ENCODE measurements at places on chromosomes 1 and 21.

DNA sequence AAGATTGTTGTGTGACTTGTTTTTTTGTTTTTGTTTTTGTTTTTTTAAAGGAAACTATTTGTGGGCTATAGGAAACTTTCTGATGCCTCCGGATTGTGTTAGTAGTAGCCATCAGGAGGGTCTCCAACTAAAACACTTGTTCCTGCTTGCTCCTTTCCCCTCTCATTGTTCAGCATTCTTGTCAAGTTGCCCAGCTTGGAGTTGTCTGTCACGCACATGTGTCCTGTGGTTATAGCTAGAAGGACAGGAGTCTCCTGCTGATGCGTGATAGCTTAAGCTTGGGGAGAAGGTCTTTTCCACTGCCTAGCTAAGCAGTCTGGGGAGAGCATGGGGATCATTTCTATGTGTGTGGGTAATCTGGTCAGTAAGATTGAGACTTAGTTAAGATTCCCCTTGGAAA lies 3.2 kb upstream of the LYPLA2 start:
- no peak for DNase-seq

DNA sequence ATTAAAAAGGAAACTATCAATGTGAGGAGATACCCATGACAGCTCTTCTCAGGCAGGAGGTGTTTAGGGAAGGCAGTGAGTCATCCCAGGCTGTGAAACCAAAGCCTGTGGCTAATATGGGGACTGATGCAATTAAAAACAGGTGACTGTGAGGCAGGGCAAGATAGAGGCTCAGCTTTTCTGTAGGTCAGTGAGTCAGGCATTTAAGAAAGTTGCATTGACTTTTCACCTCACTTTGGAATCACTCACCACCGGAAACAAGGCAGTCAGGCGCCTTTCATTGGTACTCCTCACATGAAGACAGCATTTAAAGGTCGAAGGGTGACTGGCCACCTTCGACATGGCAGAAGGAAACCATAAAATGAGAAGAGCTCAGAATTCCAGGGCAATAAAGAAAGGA lies 54.5 kb downstream of the PAPPA2 start:
- DNase-seq, result no peak

GRCh38 chr1:11432526-11432925 lies 46.4 kb upstream of the DISP3 start:
- DNase-seq, result no peak

- no peak for DNase-seq
These were observed 19.9 kb upstream of the HMGCL start for GRCh38 chr1:23845163-23845562.

- DNase-seq, result no peak
These were observed 5.8 kb downstream of the ANXA9 start for GRCh38 chr1:150987924-150988323.

DNA sequence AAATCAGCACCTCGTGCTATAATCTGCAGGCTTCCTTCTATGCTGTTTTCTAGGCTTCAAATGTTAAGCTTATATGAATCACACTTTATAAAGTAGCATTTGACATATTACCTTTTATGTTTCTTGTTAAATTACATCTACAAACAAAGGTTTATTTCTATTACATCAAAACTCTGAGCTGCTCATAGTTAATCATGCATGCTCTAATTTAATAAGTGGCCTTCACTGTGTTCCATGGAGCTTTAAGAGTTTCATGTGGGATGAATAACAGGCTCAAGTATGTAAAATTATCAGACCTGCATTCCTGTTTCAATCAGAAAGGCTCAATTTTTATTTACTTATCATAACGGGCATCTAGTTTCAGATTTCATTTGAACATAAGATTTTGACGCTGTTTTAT lies 13.0 kb downstream of the SLC19A2 start:
- DNase-seq, result no peak

DNA sequence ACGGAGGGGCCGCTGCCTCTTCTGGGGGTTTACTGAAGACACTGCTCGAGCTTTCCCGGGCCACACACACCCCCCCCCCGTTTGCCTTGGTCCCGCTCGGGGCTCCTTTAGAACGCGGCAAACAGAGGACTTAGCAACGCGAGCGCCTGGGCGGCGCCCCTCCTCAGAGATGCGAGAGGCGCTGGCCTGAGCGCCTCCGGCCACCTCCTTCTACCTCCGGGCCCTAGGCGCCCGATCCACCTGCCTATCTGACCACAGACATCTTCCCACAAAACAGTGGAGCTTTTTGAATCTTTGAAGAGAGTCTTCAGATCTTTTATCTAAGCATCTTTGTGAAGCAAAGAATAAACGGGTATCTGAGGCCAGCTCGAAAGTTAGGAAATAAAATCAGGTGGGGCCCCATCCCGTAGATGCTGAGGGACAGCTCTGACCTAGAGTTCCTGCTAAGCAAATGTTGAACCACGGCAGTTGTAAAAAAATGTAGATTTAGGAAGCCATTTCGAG lies 436 bp upstream of the TTLL7 start:
- DNase-seq, result peak; percentile 11

DNA sequence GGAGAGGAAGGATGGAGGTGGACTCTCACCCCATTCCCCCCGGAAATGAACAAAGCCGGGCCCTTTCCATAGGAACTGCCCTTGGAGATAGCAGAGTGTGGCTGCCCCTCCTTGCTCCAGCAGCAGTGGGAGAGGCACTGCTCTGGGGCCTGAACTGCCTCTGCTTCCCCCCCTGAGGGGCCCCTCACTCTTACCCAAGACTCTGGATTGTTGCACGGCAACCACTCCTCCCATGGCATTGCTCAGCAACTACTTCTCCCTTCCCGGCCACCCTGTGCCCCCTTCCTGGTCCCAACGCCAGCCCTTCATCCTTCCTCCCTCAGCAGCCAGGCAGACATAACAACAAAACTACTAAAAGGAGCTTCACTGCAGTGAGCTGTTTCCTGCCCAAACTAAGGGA lies 3.0 kb upstream of the ACKR1 start:
- DNase-seq, result no peak

DNA sequence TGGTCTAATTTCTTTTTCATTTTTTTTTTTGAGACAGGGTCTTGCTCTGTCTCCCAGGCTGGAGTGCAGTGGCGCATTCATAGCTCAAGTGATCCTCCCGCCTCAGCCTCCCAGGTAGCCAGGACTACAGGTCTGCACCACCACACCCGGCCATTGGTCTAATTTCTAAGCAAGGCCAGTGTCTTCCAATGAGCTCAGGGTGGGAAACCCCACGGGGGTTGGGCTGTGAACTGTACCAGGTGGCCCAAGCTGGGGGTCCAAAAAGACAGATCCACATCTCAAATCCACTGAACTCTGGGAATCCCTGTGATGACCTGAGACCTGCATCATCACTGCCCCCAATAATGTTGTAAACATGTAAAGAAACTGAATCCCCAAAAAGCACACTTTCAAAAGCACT lies 79.5 kb downstream of the BCAR3 start:
- DNase-seq, result no peak

DNA sequence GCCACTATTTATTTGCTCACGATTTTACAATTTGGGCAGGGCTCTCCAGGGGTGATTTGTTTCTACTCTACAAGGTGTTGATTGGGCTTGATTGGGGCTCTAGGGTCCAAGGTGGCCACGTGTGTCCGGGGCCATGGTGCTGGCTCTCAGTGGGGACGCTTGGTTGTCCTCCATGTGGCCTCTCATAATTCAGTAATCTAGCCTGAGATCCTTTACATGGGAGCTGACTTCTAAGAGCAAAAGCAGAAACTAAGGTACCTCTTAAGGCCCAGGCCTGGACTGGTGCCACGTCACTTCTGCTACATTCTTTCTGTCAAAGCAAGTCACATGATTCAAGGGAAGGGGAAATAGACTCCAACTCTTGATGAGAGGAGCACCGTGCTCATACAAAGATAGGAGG lies 8.1 kb upstream of the PSRC1 start:
- no peak for DNase-seq

DNA sequence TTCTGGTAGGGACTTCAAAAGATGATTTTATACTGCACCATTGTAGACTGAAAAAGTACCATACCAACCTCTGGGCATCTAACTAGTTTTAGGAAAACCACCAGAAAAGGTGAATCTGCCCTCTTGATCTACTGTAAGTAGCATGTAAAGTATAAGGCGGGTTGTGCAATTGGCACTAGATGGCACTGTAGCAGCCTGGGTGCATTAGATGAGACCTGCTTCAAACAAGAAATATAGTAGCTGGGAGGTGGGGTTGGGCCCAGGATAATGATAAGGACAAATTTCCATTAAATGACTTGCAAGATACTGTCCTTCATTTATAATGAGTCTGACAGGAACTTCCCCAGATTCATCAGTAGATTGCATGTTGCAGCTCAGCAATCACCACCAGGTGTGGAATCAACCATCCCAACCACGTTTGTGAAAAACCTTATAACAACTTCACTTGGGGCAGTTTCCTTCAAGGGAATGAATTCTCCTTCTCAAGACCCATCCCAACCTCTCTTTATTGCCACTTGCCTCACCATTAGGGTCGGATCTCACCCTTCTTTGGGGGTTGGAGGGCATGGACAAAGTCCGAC lies 37.3 kb upstream of the IL10 start:
- DNase-seq, result no peak

DNA sequence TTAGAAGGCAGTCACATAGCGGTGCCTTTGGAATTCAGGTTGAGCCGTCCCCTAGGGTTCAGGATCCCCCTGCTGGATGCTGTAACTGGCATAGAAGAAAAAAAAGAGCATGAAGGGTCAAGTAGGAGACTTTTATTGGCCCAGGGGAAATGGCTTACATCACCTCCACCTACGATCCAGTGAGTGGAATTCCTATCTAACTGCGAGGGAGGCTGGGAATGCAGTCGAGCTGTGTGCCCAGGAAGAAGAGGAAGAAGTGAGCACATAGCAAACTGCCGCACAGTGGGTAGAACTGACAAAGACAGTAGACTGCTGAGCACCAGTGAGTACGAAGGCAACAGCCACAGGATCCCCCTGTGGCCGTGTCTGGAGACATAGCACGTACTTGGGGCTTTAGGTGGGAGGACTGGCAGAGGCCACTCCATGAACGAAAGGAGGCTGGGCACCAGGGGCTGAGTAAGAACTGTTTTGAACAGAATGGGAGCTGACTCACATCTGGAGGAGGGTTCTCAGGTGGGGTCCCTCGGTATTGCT lies 79.2 kb downstream of the RNF220 start:
- no peak for DNase-seq

DNA sequence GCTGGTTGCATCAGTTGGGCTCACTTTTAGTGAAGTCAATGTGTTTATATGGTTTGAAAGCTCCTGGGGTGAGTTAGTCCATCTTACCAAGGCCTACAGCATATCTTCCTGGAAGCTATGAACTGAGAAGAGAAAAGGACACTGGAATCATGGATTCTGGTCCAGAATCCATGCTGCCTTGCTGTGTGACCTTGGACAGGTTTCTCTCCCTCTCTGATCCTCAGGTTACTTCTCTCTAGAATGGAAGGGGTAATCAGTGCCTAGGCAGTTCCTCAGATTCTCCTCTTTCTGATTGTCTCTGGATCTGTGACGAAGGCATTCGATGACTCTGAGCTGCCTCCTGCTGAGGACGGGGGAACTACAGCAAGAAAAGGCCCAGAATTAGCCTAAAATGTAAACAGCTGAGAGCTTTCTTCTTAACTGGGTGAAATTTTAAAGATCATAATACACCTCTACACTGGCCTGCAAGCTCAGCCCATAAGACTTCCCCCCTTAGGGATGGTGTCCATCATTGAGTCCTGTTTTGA lies 425.0 kb upstream of the VAMP3 start:
- DNase-seq, result no peak
